Tongue (tissue), 3 donors: ENCODE measurements at places on chromosomes 4 and X.

DNA sequence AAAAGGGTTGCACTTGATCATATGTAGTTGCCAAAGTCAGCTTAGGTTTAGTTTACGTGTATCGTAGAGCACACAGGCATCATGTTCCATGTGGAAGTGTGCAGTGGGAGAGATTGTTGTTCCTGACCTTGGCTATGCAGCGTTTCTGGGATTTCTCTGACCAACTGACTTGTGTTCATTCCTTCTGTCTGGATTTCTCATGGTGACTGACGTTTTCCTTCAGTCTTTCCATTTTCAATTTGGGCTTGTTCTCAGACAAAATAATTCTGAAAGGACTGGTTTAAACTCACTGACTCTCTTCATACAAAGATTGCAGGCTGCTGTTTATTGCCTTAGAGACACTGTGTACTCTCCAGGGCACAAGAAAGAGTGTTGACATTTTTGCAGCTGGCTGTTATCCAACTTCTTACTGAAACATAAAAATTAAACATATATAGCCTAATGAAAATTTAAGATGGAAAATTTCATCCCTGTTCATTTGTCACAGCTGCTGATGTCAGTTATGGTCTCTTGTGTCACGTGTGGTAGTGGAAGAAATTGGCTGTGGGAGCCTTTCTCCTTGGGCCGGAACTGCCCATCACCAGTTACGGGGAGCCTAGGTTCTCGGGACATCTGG is 95.4 kb downstream of the TNIP2 start:
- DNase-seq = peak; percentile 72

- DNase-seq = no peak
Measured at GRCh38 chr4:8648816-8649630, 56.5 kb downstream of the CPZ start.

DNA sequence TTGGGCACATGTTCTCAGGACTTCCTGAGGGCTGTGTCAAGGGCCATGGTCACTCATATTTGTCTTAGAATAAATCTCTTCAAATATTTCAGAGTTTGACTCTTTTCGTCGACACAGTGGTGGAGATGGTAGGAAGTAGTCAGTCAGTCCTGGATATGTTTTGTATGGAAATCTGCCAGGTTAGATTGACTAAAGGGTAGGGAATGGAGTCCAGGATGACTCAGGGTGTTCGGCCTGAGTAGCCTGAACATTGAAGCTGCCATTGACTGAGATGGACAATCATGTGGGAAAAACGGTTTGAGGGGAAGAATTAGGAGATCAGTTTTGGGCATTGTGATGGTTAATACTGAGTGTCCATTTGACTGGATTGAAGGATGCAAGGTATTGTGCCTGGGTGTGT is 177.1 kb upstream of the CENPE start:
- no peak for DNase-seq

- DNase-seq = no peak
Measured at GRCh38 chr4:119337010-119337409, 15.1 kb upstream of the FABP2 start.

- DNase-seq = no peak
Measured at GRCh38 chr4:185932491-185932890, 120.5 kb upstream of the SORBS2 start.

DNA sequence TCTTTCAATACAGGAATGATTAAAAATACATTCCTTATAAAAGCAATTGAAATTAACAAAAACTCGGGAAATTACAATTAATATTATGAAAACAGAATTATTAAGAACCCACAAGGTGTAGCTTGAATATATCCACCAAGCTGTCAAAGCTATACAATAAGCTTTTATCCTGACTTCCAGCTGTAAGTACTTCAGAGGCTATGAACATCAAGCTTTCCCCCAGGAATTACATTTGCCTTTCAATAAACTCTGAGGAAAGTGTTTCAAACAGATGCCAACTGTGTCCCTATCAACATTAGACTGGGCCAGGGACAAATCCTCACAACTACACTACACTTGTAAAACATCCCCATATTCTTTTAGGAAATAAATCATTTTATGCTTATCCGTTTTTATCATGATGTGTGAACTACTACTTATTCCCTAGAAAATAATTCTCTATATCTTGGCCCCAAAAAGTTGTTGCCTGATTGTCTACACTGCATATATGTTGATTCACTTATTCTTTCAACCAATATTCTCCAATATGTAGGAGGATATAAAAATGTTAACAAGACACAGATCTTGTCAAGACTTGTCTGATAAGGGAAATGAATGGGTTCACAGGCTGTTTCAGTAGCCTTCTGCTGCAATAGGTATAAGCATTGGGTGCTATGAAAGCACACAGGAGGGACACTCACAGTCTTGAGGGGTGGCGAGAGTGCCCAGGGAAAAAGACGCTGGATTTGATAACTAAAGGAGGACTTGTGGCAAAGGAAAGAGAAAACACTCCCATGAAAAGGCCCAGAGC is 494.1 kb downstream of the CENPC start:
- DNase-seq = no peak

DNA sequence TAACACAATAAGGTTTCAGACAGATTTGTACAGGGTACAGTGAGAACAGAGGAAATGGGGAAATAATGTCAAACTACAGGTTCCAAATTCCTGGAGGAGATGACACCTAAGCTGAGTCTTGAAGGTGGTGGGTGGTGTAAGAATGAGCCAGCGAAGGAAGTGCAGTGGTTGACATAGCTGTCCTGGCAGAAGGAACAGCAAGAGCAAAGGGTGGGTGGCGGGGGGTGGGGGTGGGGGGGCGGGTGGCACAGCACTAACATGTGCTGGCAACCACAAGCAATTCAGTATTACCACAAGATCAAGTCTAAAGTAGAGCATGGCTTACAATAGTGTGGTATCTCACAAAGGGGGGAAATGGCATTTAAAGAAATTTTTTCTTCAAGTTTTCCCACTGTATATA is 13.1 kb upstream of the G3BP2 start:
- no peak for DNase-seq

GRCh38 chrX:116292183-116292582 is 121.6 kb downstream of the AGTR2 start:
- DNase-seq = no peak

- peak; percentile 30 for DNase-seq
Measured at GRCh38 chrX:19514791-19515614, at the start of gene MAP3K15. Gene MAP3K15 (minus strand): TSS chrX:19515508. CDS start chrX:19515261, 247 bp downstream.

DNA sequence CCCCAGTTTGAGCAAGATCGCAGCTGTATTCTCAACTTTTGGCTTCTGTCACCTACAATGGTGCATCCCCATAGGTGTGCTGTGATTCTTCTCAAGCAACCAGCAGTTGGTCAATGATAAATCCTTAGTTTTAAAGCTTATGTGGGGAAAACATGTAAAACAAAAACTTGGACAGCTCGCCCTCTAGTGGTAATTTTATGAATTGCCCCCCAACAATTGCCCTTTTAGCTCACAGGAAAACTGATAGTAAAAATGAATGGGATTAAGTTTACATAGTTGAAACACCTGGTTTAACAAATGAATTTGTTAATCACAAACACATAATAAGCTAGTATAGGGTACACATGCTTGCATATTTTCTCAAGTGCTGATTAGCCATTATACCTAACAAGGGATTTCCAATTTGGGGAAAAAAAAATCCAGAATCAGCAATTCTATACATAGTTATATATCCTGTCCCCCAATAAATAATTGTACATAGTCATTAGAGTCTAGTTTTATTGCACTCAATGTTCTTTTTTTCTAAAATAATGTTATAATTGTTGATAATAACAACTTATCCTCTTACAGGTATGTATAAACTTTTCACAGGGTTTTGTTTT is 30.1 kb downstream of the TEX13A start:
- DNase-seq = peak; percentile 60

- peak; percentile 38 for DNase-seq
Measured at GRCh38 chr4:145732001-145732815, 52.3 kb downstream of the C4orf51 start.

- no peak for DNase-seq
Measured at GRCh38 chr4:67396008-67396407, 149.3 kb downstream of the CENPC start.

GRCh38 chr4:163595580-163595979 is 101.1 kb downstream of the TMA16 start:
- DNase-seq = no peak
